HFFc6 (cell line): ENCODE measurements at places on chromosomes 7 and 10. TPM values are rescaled to one million over a fixed set of nuclear protein-coding genes. Genes with fewer than 3 reads are reported as not detected.
A peak's percentile ranks its signal among the peaks of the same experiment; 100 is the strongest.

- no peak for DNase-seq
- no peak overlapping the region for H3K27ac ChIP-seq
- H3K4me3 ChIP-seq = no peak overlapping the region
- H3K27me3 ChIP-seq = peaks cover 1% of the 10 kb centered on the region; the same call in 1 of the 2 replicates
- no peaks in the 10 kb centered on the region for H3K36me3 ChIP-seq
These were observed 52.2 kb downstream of the UNC5B start for GRCh38 chr10:71264345-71265200.

GRCh38 chr10:120335553-120335952 is 121.5 kb upstream of the PLPP4 start:
- H3K4me3 ChIP-seq = no peak overlapping the region
- H3K36me3 ChIP-seq = no peaks in the 10 kb centered on the region
- H3K27ac ChIP-seq = no peak overlapping the region
- no peaks in the 10 kb centered on the region for H3K4me1 ChIP-seq

Gene MYOZ1
- total RNA-seq = 0.41 to 2.0 TPM (median 1.00 TPM) in 3 replicates

Gene TAX1BP1
- 106 and 133 TPM in 2 replicates for total RNA-seq

DNA sequence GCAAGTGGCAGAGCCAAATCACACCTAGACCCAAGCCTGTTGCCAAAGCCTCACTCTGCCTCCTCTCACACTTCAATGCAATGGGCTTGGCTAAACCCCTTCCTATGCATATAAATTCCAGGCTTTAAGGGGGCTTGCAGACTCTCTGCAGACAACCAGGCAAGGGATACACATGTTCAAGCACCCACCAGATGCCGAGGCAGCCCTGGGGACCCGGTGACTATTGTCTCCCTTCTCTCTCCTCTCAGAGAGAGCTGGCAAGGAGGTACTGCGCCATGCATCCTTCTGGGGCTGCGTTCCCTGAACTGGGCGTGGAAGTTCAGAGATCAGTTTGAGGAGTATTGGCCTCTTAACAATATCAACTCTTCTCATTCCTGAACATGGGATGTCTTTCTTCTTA is 131.2 kb downstream of the ARHGAP22 start:
- no peak overlapping the region for H3K4me3 ChIP-seq
- no peak overlapping the region for H3K27ac ChIP-seq
- no peak for DNase-seq
- peaks cover 62% of the 10 kb centered on the region for H3K4me1 ChIP-seq
- H3K36me3 ChIP-seq = peaks cover 48% of the 10 kb centered on the region

- H3K27ac ChIP-seq = no peak overlapping the region
- DNase-seq = no peak
- no peak overlapping the region for H3K4me3 ChIP-seq
- no peaks in the 10 kb centered on the region; the same call in 1 of the 2 replicates for H3K27me3 ChIP-seq
- H3K36me3 ChIP-seq = peaks cover 4% of the 10 kb centered on the region; the same call in 1 of the 2 replicates
- no peaks in the 10 kb centered on the region for H3K4me1 ChIP-seq
These were observed 181.9 kb upstream of the ANKRD30A start for GRCh38 chr10:36943544-36943943.

- no peak for DNase-seq
- no peaks in the 10 kb centered on the region for H3K36me3 ChIP-seq
- H3K27ac ChIP-seq = no peak overlapping the region
- no peaks in the 10 kb centered on the region; the same call in 1 of the 2 replicates for H3K4me1 ChIP-seq
- H3K4me3 ChIP-seq = no peak overlapping the region
These were observed 20.7 kb downstream of the LBX1 start for GRCh38 chr10:101208543-101208942.

- no peaks in the 10 kb centered on the region for H3K36me3 ChIP-seq
- peaks cover 41% of the 10 kb centered on the region; the same call in 1 of the 2 replicates for H3K4me1 ChIP-seq
- peaks cover 3% of the 10 kb centered on the region; the same call in 1 of the 2 replicates for H3K27me3 ChIP-seq
- H3K4me3 ChIP-seq = no peak overlapping the region
- no peak overlapping the region for H3K27ac ChIP-seq
- no peak for DNase-seq
These were observed 42.8 kb downstream of the CPXM2 start for GRCh38 chr10:123848564-123849457.

- H3K27me3 ChIP-seq = no peaks in the 10 kb centered on the region
- H3K4me3 ChIP-seq = no peak overlapping the region
- H3K4me1 ChIP-seq = no peaks in the 10 kb centered on the region
- H3K27ac ChIP-seq = no peak overlapping the region
These were observed 76.6 kb downstream of the GPR37 start for GRCh38 chr7:124688991-124689390.

DNA sequence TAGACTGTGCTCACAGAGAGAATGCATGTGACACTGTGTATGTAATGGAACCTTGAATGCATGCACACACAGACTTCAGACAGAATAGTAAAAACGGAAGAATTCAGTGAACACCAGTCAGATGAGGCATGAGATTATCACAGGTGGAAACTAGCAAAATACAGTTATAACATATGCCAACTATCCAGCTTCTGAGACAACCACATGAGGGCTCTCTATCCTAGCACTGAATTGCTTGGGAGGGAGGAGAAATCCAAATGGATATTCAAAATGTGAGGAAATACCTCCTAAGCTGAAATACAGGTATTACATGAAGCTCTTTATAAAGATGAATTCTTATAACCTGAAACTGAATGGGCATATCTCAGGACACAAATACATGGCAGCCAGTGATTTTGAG is 30.6 kb downstream of the GARS1 start:
- peaks cover 49% of the 10 kb centered on the region for H3K36me3 ChIP-seq
- no peak overlapping the region for H3K27ac ChIP-seq
- no peak overlapping the region for H3K4me3 ChIP-seq
- H3K27me3 ChIP-seq = no peaks in the 10 kb centered on the region
- DNase-seq = no peak

Gene RNF32
- 1.5 to 1.8 TPM (median 1.7 TPM) in 3 replicates for total RNA-seq

DNA sequence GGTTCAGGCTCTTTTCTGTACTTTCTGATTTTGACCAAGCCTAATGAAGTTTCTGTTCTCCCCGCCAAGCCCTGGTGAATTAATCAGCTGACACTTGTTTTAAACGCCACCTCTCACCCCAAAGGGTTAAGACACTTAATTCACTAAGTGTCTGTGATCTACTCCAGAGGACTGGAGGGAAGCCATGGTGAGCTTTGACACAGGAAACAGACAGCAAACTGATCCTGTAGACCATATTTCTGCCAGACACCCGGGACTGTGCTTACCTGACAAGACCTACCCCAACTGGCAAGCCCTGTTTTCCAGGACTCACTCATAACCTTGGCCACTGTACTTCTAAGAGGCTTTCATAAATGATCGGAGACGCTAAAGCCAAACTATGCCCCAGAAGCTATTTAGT is 126.0 kb downstream of the STRA8 start:
- H3K27ac ChIP-seq = no peak overlapping the region
- no peaks in the 10 kb centered on the region for H3K4me1 ChIP-seq
- H3K27me3 ChIP-seq = peaks cover 2% of the 10 kb centered on the region
- H3K36me3 ChIP-seq = peaks cover 25% of the 10 kb centered on the region
- no peak overlapping the region for H3K4me3 ChIP-seq
- no peak for DNase-seq

GRCh38 chr10:84158061-84158460 is 15.5 kb upstream of the GPR15LG start:
- H3K27ac ChIP-seq = no peak overlapping the region
- no peak overlapping the region for H3K4me3 ChIP-seq
- peaks cover 7% of the 10 kb centered on the region for H3K27me3 ChIP-seq
- no peak for DNase-seq

- no peak for DNase-seq
- no peaks in the 10 kb centered on the region for H3K27me3 ChIP-seq
- H3K4me1 ChIP-seq = peaks cover 5% of the 10 kb centered on the region; the same call in 1 of the 2 replicates
- no peak overlapping the region for H3K4me3 ChIP-seq
- H3K27ac ChIP-seq = no peak overlapping the region
These were observed 118.6 kb downstream of the RNF32 start for GRCh38 chr7:156759143-156759542.

Gene TEX47
- not detected in 3 replicates for total RNA-seq

DNA sequence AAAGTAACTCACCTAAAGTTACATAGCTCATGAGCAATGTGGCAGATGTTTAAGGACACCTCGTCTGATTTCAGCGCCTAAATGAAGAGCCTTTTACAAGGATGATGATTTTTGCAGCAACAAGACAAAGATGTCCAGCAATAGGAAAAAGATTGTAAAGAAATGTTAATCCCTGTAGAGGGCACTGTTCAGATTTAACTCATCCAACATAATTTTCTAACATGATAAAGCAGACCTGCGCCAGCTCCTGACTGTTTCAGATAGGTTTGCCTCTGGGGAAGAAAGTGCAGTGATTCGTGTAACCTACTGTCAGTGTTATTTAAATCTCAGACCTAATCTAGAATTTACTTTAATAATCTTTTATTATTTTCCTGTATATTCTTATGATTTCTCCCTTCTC is 595.2 kb downstream of the AUTS2 start:
- no peak for DNase-seq
- no peaks in the 10 kb centered on the region for H3K36me3 ChIP-seq
- H3K4me3 ChIP-seq = no peak overlapping the region
- H3K27me3 ChIP-seq = no peaks in the 10 kb centered on the region

- H3K4me1 ChIP-seq = peaks cover 38% of the 10 kb centered on the region
- H3K36me3 ChIP-seq = no peaks in the 10 kb centered on the region
- no peaks in the 10 kb centered on the region; the same call in 1 of the 2 replicates for H3K27me3 ChIP-seq
- H3K4me3 ChIP-seq = no peak overlapping the region
These were observed 173.6 kb downstream of the ARHGAP12 start for GRCh38 chr10:31754803-31755624.

DNA sequence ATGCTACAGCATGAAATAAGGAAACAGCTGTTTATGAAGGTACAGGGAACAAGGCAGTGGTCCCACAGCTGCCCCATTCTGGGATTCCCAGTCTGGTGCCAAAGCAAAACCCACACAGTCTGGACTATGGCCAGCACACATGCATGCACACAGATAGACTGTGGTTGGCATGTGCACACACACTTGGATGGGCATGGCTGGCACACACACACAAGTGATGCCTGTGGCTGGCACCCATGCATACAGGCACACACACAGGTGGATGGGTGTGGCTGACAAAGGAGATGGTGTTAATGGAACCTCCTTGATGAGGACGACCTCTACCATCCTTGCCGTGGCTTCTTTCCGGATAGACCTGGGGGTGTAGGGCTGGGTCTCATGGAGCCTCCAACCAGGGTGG is 114.0 kb upstream of the LYZL2 start:
- DNase-seq = no peak
- H3K4me1 ChIP-seq = peaks cover 15% of the 10 kb centered on the region
- H3K4me3 ChIP-seq = no peak overlapping the region
- H3K27ac ChIP-seq = no peak overlapping the region

Gene CLEC2L
- not detected in 3 replicates for total RNA-seq

DNA sequence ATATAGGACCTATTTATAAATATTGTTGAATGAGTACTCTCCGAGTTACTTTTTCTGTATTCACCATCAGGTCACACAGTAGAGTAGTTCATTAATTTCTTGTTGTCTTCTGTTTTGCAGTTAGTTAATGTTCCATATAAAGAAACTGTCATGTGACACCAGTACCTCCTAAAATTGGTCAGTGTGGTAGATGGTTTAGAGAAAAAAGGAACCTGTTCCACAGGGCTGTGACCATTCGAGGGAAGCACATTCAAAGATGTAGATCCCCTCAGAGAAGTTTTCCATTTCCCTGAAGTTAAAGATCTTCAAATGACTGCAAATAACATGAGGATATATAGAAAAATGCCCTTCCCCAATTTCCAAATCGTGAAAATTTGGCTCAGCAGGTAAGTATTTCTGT is 45.7 kb downstream of the PRPF18 start:
- H3K27ac ChIP-seq = no peak overlapping the region
- peaks cover 5% of the 10 kb centered on the region for H3K4me1 ChIP-seq
- H3K4me3 ChIP-seq = no peak overlapping the region
- peaks cover 3% of the 10 kb centered on the region for H3K27me3 ChIP-seq

Gene IFIT2
- total RNA-seq = 7.5 to 13.0 TPM (median 9.2 TPM) in 3 replicates

DNA sequence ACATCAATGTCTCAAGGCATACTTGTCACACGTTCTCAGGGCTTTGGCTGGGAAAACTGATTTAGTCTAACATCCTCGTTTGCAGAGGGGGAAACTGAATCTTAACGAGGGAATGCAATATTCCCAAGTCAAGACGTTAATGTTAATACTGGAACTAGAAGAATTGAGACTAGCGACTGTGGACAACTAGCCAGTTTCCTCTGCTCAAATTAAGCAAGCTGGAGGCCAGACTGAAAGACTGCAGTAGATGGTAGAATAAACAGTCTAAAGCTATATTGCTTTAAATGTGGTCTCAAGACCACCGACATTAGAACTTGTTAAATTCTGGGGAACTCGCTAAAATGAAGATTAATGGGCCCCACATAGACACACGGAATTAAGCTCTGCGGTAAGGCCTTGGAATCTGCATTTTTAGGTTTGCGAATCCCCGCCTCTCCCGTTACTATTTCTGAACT is 639 bp upstream of the TFAM start:
- DNase-seq = no peak
- H3K4me3 ChIP-seq = peak overlapping the region; percentile 96
- peak overlapping the region; percentile 89 for H3K27ac ChIP-seq
- H3K36me3 ChIP-seq = peaks cover 4% of the 10 kb centered on the region; the same call in 1 of the 2 replicates
- H3K27me3 ChIP-seq = no peaks in the 10 kb centered on the region

Gene SLC29A3
- 2.8 to 4.4 TPM (median 3.2 TPM) in 3 replicates for total RNA-seq

DNA sequence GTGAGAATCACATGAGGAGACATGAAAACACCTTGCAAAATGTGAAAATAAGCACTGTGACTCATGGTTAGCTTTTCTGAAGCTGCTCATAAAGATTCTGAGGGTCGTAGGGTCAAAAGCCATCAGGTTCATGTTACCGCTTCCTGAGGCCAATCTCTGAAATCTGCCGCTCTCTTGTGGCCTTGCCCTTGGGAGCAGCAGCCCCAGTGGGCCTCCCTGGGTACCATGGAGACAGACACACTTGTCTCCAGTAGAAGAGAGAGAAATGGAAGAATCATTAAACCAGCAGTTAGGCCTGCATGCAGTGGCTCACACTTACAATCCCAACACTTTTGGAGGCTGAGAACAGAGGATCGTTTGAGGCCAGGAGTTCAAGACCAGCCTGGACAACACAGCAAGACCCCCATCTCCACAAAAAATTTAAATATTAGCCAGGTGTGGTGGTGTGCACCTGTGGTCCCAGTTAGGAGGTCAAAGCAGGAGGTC is 42.8 kb downstream of the NIPSNAP2 start:
- DNase-seq = no peak
- no peaks in the 10 kb centered on the region for H3K36me3 ChIP-seq
- no peak overlapping the region for H3K27ac ChIP-seq
- peaks cover 9% of the 10 kb centered on the region; the same call in 1 of the 2 replicates for H3K4me1 ChIP-seq
- H3K27me3 ChIP-seq = no peaks in the 10 kb centered on the region

GRCh38 chr7:24991353-24991752 is 11.4 kb upstream of the OSBPL3 start:
- H3K27ac ChIP-seq = no peak overlapping the region
- no peaks in the 10 kb centered on the region for H3K4me1 ChIP-seq
- H3K27me3 ChIP-seq = peaks cover 4% of the 10 kb centered on the region
- H3K4me3 ChIP-seq = no peak overlapping the region

Gene KLF14
- not detected in 3 replicates for total RNA-seq

Gene TRPV5
- not detected in 3 replicates for total RNA-seq

Gene CACUL1
- 30.5 to 33.0 TPM (median 32.3 TPM) in 3 replicates for total RNA-seq
